ENCODE measurements at places on chromosomes 6 and 20. TPM values are rescaled to one million over a fixed set of nuclear protein-coding genes. Genes with fewer than 3 reads are reported as not detected.

DNA sequence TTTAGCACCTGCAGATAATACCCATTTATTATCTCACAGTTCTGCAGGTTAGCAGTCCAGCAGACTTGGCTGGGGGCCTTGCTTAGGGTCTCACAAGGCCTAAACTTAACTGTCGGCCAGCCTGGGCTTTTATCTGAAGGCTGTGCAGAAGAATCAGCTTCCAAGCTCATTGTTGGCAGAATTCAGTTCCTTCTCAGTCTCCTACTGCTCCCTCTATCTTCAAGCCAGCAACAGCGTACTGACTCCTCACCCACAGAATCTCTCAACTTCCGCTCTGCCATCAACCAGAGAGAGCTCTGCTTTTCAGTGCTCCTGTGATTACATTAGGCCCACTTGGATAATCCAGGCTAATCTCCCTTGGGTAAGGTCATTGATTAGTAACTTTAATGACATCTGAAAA, 30.2 kb upstream of the NHSL1 start:
- DNase-seq = no peak

DNA sequence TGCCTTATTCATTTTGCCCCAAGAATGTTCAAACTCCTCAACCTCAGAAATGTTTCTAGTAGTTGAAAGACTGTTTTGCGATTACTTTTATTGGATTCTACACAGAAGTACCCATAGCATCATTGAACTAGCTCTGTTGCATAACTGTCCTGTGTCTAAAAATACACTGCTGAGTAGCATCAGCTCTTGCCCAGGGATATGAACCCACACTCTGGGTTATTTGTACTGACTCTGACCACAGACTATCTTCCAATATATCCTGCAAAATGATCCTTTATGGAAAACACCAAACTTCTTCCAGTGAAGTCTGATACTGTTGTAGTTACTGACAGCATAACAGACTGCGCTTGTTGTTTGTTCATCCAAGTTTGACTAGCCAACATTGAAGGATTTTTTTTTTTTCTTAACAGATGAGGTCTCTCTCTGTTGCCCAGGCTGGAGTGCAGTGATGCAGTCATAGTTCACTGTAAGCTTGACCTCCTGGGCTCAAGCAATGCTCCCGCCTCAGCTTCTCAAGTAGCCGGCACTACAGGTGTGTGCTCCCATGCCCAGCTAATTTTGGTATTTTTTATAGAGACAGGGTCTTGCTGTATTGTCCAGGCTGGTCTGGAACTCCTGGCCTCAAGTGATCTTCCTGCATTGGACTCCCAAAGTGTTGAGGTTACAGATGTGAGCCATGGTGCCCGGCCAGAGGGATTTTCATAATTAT, 49.9 kb downstream of the TULP4 start:
- no peak for DNase-seq

SDCBP2 gene
- total RNA-seq = 5.4 TPM

GRCh38 chr6:168681748-168682147, 240.8 kb downstream of the SMOC2 start:
- DNase-seq = no peak

DNA sequence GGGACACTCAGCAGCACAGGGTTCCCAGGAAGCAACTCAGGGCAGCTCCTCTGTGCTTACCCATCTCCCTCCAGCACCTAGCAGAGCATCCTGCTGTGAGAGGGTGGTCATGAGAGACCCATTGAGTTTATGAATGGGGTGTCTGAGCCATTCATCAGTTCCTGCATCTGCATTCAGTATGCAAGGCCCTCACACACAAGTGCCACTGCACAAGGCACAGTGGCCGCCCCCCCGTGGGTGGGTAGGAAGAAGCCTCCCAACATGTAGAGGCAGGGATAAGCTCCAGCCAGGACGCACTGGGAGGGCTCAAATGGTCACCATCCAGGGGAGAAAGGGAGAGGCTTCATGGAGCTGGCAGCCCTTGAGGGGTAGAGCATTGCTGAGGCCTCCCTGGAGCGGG, 43.0 kb downstream of the FOXP4 start:
- no peak for DNase-seq

- DNase-seq = no peak
Observed at GRCh38 chr20:54590856-54591255, 115.5 kb downstream of the DOK5 start.

DNA sequence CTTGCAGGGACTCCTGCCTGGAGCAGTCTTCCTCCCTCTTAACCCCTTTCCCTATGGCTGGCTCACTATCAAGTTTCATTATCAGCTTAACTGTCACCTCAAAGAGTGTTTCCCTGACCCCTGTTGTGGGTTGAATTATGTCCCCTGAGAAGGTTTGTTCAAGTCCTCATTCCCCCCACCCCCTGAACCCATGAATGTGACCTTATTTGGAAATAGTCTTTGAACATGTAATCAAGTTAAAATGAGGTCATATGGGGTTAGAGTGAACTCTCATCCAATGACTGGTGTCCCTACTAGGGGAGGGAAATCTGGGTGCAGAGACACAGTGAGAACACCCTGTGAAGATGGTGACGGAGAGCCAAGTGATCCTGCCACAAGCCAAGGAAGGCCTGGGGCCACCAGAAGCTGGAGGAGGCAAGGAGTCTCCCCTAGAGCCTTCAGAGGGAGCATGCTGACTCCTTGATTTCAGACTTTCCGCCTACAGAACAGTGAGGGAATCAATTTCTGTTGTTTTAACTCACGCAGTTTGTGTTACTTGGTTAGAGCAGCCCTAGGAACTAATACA, 165.2 kb upstream of the TOP1 start:
- peak; percentile 3 for DNase-seq

GRCh38 chr6:29989211-29989610, 46.9 kb downstream of the HLA-A start:
- no peak for DNase-seq

DNA sequence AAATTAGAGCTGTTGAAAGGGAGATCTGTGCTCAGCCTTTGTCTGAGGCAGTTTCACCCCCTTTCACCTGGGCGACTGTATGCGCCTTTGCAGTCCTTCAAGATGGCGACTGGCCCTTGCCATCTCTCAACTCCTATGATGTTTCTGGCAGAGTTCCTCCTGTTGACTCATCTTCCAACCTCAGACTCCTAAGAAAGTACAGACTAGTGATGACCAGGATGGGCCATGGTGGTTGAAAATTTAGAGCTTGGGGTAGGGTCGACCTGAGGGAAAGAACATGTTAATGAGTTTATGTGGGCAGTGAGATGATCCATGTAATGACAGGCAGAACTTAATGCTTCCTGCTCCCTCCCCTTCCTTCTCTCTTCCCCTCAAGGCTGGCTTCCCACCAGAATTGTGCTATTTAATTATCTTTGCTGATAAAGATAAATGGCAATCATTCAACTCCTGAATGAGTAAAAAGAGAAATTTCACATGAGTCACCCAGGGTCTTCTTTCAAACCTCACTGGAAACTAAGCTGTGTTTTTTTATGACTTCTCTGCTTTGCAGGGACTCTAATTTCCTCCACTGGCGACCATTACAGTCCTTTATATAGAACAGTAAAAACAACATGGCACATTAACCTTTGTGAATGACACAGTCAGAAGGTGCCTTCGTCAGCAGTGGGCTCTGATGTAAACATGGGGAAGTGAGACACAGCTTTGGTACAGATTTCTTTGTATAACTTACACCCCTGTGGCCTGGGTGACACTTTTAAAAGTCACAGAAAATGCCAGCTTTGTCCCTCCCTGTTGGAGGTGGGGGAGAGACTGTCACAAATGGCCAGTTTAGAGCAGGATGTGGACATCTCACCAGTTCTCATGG, 103.5 kb downstream of the SCP2D1 start:
- no peak for DNase-seq

DNA sequence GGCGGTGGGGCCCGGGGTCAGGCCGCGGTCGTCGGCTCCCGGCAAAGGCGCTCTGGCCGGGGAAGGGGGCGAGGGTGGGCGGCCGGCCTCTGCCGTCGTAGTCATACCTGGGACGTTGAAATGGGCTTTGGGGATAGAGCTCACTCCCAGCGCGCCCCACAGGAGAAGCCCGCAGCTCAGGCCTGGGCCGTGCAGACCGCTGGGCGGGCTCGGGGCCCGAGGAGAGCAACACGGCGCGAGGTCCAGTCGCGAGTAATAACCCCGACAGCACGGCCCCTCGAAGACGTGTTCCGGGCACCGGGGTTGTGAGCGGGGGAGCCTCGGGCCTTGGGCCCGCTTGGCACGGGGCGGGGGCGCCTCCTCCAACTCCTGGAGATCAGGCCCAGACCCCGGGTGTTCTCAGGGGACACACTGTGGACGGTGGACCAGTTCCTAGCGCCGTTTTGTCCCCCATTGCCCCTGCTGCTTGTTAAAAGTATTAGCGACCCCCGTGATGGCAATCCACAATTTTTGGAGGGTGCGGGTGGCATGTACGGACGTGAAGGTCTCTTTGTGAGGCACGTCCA, 10.9 kb downstream of the FOXC1 start:
- peak; percentile 77 for DNase-seq

Measured in posterior vena cava (tissue), 2 donors.